SW480 (cell line): ENCODE measurements at places on chromosomes 1 and 21.

GRCh38 chr1:162391790-162392563, 10.4 kb downstream of the C1orf226 start:
- peak; percentile 52 for DNase-seq

- no peak for DNase-seq
These were observed 123.6 kb upstream of the RUNX3 start for GRCh38 chr1:25053576-25054250.

DNA sequence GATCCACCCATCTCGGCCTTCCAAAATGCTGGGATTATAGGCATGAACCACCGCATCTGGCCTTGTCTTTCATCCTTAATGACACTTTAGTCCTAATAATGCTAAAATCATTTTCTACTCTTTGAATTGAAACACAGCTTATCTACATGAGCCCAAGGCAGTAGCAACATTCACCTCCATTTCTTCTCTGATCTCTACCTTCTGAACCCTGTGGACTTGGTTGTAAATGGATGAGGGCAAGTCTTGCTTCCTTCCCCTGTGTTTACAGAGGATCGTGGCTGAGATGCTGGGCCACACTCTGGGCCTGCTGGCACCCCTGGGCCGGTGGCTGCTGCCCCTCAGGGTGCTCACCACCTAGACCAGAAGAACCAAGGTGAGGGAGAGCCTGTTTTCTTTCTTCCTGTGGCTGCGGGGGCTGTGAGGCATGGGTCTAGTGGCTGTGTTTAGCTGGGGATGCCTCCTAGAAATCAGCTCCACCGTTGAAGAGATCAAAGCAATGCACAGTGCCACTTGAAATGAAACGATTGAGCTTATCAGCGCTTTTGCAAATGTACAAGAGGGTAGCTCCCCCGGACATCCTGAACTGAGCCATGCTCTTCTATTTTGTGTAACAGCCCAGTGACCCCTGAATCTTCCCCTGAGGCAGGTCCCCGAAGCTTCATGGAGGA, 32.2 kb upstream of the LGALS8 start:
- no peak for DNase-seq

DNA sequence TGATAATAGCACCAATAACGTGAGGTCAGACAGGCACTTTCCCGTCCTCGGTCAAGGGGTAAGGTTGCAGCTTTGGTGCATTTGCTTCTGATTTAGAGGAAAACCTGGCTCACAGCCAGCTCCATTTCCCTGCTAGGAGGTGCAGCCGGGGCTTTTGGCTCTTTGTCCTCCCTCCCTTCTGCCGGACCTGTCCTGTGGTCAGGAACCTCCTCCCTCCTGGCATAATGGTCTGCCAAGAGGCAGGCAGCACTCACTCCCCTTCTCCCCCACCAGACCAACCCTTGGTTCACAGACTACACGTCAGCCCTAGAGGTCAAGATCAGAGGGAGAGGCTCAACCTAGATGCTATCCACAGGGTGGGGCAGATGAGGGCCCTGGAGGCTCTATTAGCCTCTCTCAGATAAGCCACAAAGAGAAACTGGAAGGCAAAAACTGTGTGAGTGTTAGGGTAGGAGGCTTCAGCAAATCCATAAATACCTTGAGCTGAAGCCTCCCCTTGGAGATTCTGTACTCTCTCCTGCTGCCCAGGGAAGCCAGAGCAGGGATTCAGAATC, 64.8 kb downstream of the PLXNA2 start:
- peak; percentile 27 for DNase-seq

GRCh38 chr1:151519667-151520066, 8.5 kb downstream of the CGN start:
- DNase-seq, result no peak

GRCh38 chr1:98315309-98315708, 346.2 kb upstream of the SNX7 start:
- DNase-seq, result no peak

DNA sequence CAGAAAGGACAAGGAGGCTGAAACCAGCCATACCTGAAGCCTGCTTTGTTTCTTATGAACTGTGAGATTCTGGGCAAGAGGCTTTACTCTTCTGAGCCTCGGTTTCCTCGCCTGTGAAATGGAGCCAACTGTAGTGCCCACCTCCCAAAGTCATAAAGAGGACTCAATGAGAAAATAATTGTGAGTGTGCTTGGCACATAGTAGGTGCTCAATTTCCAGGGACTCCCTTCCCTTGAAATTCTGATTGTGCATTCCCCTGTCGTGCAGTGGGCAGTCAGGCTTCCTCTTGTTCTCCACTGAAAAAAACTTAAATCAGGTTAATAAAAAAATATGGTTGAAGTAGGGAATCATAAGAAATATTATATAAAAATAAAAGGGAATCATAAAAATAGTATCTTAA, 37.5 kb upstream of the RUNX3 start:
- no peak for DNase-seq

- DNase-seq, result no peak
These were observed 202.4 kb upstream of the UBE2U start for GRCh38 chr1:64001038-64001437.

DNA sequence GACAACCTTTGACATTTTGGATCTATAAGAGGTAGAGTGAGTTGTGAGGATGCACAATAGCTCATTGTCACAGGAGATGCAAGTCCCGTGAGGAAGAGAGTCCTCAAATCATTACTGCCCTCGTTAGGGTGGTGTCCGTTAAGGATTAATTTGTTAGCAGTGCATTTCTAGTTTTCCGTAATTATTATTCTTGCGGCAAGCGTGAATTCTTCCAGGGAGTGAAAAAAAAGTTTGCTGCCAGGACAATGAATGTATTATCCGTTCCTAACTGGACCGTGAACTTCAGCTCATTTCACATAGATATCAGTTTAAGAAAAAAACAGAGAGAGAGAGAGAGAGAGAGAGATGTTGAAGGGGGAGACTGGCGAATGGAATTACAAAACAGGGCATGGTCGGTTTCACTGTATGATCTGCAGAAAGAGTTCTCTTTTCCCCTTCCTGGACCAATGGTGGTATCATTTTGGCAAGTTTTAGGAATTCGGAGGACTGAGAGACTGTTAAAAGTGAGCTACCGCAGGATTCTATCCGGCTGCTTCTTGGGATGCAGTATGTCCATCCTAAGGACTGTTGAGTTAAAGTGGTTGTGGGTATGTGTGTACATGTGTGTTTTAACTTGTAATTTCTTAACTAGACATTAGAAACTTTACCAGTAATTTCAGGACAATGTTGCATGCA, 216.0 kb upstream of the NFIA start:
- DNase-seq, result no peak

DNA sequence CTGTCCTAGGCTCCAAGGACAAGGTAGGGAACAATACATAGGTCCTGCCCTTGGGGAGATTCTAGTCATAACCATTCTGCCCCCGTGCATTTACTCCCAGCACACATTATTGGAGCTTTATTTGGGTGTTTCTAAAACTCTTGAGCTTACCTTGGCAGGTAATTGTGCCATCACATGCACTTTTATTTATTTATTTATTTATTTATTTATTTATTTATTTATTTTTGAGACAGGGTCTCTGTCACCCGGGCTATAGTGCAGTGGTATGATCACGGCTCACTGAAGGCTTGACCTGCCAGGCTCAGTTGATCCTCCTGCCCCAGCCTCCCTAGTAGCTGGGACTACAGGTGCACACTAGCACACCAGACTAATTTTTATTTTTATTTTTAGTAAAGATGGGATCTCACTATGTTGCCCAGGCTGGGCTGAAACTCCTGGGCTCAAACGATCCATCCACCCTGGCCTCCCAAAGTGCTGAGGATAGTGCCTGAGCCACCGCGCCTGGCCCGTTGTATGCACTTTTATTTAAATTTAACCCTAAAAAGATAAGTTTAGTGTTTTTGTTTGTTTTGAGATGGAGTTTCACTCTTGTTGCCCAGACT, 9.2 kb downstream of the AGMAT start:
- no peak for DNase-seq

DNA sequence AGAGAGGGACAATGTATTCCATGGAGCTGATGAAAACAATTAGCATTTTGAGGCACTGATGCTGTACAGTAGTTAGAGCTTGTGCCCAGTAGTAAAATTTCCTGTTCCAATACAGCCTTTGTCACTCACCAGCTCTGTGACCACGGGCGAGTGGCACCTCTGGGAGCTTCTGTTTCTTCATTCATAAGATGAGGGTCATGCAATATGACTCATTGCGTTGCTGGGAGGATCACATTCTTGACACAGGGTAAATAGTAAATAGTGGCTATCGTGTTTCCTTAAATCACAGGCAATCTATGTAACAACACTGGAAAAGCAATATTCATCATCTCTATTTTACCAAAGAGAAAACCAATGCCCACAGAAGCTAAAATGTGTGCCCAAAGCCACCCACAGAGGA, 4.5 kb upstream of the LRRC52 start:
- DNase-seq, result peak; percentile 86

GRCh38 chr1:170162459-170163246, 16.9 kb downstream of the NTMT2 start:
- peak; percentile 85 for DNase-seq

DNA sequence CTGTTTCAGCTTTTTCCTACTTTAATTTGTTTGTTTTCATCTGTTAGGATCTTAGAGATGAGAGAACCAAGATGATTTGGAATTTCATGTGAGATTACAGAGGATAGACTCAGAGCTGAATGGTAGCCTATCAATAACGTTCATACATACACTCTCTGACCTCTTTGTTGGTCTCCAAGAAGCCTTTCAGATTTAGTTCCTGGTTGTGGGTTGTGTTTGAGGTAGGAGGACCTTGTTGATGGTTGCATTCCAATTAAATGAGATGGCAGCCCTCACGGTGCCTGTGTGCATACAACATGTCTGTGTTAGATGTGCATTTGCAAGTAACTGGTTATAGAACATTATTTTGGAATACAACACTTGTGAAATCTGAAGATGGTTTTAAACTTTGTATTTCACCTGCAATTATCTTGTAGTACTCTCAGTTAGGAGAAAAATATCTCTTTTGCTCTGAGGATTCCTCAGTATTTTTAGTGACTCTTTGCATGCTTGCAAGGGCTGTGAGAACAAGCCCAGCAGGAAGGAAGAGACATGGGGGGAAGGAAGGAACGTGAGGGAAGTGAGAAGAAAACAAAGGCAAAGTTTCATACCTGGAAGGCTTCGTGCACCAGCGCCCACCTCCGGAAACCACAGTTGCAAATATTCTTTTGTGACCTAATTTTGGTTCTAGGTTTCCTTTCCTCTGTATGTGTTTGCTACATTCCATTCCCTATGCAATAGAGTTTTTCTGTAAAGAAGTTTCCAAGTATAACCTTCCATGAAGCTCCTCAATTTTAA, 291.8 kb downstream of the DISC1 start:
- peak; percentile 33 for DNase-seq

DNA sequence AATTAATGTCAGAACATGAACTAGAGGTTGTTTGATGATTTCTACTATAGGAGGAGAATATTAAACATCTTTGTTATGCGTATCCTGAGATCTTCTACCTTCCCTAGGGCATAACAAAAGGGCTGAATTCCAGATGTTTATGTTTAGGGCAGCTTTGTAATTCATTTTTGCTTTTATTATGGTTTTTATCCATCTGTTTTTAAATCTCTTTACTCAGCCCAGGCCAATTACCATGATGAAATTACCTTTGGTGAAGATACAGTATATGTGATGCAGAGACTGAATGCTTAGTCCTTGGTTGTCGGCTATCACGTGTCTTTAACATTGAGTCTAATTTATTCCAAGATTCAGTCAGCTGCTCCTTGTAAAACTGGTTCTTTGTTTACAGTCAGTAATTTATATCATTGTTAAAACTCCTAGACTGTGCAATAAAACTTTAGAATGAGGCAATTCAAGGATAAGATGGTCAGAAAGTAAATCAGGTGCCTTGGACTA, 176.9 kb downstream of the CTH start:
- DNase-seq, result no peak

GRCh38 chr1:184953600-184954219, 20.6 kb downstream of the NIBAN1 start:
- no peak for DNase-seq

- DNase-seq, result no peak
These were observed 19.0 kb downstream of the FAM163A start for GRCh38 chr1:179761846-179762640.

- DNase-seq, result no peak
These were observed 2.2 kb downstream of the LYST start for GRCh38 chr1:235864469-235864868.

DNA sequence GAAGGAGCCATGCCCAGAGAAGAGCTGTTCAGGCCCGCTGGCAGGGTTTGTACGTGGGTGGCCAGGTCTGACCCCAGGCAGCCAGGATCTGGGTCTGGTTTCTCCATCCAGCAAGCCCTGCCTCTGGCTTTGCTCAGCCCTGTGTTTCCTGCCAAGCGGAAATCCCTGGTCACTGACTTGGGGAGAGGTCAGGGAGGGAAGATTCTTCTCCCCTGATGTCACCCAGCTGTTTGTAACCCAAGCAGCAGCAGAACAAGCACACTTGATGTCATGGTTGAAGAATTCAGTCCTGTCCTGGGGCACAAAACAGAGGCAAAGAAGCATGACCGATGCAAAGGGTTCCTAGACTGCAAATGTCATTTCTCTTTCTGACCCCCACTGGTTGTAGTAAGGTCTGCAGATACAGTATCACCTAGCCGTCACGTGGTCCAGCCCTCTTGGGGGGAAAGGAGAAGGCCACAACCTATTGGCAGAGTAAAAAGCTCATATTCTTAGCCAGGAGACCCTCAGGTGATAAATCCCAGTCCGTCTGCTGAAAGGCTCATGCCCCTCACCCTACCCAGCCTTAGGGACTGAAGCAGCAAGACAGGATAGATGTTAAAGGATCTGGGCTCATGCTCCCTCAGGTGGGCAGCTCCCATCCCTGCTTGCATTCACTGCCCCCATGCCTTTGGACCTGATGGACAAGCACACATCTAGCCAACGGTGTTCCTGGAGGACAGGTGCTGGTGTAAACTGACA, 120.9 kb downstream of the SYT2 start:
- peak; percentile 94 for DNase-seq

- DNase-seq, result peak; percentile 13
These were observed 71.7 kb upstream of the ANGPTL1 start for GRCh38 chr1:178942285-178943198.

DNA sequence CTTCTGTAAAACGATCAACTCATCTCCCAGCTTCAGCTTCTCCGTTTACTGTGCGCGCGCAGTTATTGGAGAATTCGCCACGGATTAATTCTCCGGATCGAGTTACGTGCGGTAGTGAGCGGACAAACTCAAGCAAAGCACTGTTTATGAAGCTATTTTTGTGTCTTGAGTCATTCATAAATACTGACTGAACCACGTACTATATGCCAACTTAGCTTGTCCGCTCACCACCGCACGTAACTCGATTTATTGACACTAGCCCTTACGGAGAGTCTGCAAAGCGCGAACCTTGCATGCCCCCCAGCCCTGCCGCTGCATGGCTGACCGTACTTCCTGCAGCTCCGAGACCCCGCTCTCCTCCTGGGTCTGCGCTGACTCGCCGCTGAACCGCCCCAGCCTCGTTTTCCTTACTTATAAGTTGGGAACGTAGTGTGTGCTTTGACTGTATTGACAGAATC, 773 bp downstream of the CHD1L start:
- peak; percentile 46 for DNase-seq

GRCh38 chr21:42694751-42695696, 41.6 kb downstream of the PDE9A start:
- no peak for DNase-seq

GRCh38 chr1:41380195-41380594, 19.0 kb downstream of the FOXO6 start:
- no peak for DNase-seq
